Peyer's patch (tissue), 4 donors: ENCODE measurements at places on chromosomes 16 and 17. TPM values are rescaled to one million over a fixed set of nuclear protein-coding genes. Genes with fewer than 3 reads are reported as not detected.

Gene CDIP1
- 21.5 TPM for total RNA-seq

GRCh38 chr17:82608816-82609215 is 39.4 kb downstream of the WDR45B start:
- no peak for DNase-seq

DNA sequence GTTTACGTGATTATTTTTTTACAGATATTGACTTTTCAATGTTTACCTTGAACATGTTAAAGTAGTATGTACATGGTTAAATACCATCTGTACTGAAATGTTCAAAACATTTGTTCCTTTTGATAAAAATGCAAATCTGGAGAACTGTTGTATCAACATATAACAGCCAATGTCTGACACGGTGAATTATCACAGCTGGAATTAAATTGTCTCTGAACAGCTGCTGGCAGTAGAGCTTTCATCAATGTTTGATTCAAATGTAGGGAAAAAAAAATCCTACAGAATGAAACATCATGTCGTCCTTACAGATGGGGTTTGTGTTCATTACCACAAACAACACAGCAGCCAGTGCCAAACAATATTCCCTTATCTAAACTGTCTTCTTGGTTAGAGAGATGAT is 79.9 kb downstream of the TOX3 start:
- DNase-seq = no peak

DNA sequence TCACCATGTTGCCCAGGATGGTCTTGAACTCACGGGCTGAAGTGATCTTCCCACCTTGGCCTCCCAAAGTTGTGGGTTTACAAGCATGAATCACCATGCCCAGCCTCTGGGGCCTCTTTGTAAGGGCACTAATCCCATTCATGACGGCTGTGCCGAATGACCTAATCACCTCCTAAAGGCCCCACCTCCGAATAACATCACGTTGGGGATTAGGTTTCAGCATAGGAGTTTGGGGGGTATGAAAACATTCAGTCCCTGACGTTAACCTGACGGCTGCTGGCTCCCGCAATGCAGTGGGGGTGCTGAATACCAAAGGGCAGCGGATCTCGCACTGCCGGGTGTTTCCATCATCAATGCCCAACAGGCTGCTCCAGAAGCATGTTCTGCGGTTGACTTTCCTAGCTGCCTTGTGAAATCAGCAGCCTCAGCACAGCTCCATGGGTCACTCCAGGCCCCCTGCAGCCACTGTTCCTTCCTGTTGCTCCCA is 120.8 kb upstream of the SEC14L1 start:
- no peak for DNase-seq
